ENCODE measurements at places on chromosomes 3 and 15.

DNA sequence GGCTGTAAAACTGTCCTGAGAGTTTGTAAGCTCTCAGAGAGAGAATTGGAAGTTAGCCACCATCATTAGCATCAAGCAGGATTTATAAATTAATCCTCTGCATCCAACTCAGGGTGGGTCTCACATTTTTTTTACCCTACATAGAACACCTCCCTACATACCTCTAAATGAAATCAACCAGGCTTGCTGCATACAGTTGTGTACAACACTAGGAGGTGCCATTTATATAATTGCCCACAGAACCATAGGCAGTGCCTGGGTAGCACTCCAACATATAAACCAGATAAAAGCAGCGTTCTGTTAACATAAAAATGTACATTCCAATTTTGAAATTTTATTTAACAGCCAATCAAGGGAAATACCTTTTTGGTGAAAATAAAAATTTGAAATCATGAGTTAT, 48.2 kb upstream of the SELENOK start:
- no peak for DNase-seq

DNA sequence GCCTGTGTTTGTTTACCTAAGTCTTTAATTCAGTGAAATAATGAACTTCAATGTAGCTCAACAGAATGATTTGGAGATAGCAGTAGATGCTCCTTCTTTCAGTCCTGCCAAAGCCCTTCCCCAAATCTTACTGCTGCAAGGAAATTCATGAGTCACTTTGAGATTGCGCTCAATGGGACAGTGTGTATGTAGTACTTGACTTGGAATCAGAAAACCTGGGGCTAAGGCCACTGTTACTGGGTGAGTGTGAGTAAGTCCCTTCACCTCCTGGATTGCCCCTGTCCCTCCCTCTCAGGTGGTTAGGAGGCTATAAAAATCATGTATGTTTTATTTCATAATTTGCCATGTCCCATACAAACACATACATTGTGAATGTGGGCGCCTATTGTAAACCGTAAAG, 29.9 kb downstream of the ATP13A5 start:
- DNase-seq: no peak

DNA sequence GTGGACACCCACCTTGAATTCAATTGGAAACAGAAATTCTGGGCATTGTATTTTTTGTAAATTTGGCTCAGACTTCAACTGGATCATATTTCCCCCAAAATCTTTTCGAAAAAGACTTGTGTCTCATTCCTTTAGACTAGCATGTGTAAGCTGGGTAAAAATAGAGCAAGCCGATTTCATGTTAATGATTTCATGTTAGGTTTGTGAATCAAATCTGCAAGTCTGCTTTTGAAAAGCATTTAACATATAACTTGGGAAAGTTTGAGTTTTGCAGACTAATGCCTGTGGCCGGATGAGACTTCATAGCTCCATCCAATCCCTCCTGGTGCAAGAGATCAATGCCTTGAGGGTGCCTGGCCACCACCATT, 64.5 kb downstream of the FLNB start:
- no peak for DNase-seq

DNA sequence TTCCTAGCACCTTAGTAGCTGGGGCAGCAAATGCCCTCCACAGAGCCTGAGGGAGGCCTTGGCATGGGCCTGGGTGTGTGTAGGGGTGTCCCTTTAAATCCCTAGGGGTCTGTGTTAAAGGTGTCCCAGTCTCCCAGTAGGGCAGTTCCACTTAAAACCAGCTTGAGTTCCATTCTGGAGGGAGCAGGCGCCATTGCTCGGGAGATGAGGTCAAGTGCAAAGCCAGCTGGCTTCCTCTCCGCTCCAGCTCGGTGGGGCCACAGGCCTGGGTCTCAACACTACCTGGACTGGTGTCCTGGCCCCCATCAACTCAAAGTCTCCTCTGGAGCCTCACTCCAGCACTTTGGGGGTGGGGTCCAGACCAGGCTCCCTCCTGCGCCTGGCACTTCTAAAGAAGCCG, 25.2 kb downstream of the FEM1B start:
- DNase-seq: no peak

DNA sequence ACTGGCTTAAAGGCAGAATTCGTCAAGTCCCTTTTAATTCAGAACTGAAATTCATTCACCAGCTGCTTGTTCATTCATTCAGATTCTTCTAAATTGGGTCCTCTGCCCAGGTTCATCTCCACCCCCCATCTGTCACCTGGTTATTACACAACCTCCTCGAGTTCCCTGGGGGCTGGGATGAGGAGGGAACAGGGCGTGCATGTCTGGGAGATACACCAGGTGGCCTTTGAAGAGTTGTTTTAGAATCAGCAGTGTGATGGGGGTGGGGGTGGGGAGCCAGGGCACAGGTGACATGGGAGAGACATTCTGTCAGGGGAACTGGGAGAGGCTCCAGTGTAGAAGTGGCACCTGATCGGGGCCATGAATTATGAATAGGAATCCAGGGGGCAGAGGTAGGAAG, 8.2 kb downstream of the SNX33 start:
- DNase-seq: no peak

DNA sequence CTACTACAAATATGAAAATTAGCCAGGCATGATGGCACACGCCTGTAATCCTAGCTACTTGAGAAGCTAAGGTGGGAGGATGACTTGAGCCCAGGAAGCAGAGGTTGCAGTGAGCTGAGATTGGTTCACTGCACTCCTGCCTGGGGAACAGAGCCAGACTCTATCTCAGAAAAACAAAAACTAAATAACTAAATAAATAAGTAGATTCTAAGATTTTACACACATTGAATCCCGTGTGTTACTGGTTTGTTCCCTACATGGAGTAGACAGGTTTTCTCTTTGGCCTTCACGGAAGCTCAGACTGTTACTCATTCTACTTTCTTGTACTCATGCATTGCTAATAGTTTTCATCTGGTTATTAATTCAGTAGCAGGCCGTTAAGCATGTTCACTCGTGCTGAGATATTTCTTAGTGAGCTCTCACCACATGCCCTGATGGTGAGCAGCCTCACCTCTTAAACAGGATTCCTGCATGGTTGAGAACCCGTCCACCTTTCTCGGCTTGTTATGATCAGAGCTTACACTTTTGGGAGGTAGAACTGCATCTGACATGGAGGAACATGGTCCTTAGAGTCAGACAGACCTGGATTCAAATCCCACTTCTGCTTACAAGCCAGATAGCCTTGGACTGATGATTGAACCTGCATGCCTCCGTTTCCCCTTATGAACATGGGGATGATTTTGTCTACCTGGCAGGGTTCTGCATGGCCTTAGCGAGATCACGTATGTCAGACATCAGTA, 49.1 kb downstream of the CMTM7 start:
- no peak for DNase-seq

- no peak for DNase-seq
Observed at GRCh38 chr15:66572146-66572545, 6.3 kb upstream of the LCTL start.

- DNase-seq: no peak
Observed at GRCh38 chr15:54226455-54226854, 248.2 kb downstream of the UNC13C start.

- no peak for DNase-seq
Observed at GRCh38 chr3:187015903-187016638, 85.7 kb downstream of the ST6GAL1 start.

DNA sequence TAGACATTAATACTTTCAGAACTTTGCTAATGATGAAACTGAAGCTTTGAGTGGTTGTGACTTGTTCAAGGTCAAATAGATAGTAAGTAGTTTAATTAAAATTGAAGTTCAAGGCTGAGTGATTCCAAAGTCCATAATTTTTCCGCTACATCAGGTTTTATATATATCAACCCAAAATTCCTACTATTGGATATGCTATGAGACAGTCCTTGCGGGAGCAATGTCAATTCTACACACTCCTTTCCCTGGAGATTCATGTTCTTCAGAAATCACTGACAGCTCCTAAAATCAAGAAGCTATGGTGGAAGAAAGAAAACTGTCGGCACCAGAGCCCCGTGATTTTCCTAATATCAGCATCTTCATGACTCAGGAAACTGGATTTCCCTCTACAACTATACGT, 167.6 kb downstream of the EPHA3 start:
- DNase-seq: no peak

DNA sequence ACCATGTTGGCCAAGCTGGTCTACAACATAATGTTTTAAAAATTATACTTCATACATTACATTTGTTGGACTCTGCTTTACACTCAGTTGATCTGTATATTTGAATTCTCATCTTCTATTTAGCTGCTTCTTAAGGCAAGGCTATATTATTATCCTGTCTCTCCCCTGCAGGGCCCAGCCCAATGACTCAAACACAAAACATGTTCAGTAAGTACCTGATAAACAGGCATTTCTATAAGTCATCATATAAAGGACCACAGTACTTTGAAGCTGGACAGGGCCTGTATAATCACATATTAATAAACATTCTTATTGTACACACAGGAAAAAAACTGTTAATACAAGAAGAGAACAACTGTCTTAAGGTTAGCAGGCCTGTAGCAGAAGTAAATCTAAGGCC, 36.2 kb downstream of the NGLY1 start:
- DNase-seq: no peak

- DNase-seq: no peak
Observed at GRCh38 chr3:171334465-171334811, 125.8 kb downstream of the TNIK start.

- DNase-seq: peak; percentile 58
Observed at GRCh38 chr3:133490468-133491351, 82.8 kb upstream of the CDV3 start.

- DNase-seq: peak; percentile 69
Observed at GRCh38 chr3:52533623-52534280, at the start of gene NT5DC2. NT5DC2 (minus strand) TSS chr3:52533857; CDS start chr3:52533737, 120 bp downstream.

- no peak for DNase-seq
Observed at GRCh38 chr3:89414270-89414669, 306.8 kb downstream of the EPHA3 start.

DNA sequence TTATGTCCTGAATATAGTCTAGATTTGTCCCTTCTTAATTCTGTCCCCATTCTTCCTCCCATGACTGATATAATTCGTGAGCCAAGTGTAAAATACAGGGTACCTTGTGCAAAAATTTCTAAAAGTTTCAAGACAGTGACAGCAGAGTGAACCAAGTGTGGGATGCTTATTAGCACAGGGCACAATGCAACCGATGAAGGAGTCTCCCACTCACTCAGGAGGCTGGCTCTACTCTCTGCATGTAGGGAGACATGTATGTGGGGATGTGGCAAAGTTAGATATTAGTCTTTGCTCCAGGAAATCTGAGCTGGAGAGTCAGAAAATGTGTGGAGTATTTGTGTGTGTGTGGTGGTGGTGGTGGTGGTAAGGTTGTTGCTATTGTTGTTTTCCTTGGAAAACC, 305.9 kb downstream of the CHL1 start:
- no peak for DNase-seq

DNA sequence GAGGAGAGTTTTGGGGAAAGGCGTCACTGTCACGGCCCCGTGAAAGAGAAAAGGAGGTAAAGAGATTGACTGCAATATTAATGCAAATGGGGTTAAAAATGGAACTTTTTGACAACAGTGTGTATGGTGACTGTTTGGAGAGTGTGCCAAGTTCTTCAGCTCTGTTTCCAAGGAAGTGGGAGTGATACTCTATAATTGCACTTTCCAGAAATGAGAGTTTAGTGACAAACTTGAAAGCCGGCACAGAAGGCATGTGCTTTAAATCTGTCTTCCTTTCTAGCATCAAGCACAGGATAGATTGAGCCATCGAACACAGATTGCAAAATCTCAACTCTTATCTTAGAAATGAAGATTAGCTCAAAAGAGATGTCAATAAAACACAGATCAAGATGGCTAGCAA, 51.9 kb upstream of the SNRPA1 start:
- no peak for DNase-seq

- no peak for DNase-seq
Observed at GRCh38 chr3:133821767-133822638, 16.4 kb downstream of the SRPRB start.

DNA sequence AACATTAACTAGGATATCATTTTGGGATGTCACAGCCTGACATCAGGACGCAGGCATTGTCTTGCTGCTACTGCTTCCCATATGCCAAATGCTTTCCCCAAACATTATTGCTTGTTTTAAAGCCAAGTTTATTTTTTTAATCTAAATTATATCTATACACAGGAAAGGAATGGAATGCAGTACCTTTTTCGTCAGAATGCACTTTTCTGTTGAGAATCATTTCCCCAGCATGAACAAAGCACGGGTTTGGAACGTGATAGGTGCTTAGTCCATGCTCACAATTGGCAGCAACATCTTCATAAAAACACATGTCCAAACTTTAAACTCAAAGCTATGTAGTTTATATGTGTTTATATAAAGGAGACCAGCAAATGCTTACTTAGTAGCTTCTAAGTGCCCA, 26.1 kb downstream of the PXK start:
- no peak for DNase-seq

Data from stimulated activated CD4-positive, alpha-beta T cell treated with anti-CD3 and anti-CD28 coated beads, Interleukin-12 subunit alpha, Interleukin-12 subunit beta, amount 100 ng/mL, for 4 hours (primary cell).